Activated T-cell treated with anti-CD3 and anti-CD28 coated beads for 48 hours (primary cell): ENCODE measurements at places on chromosomes 2 and 18.
A peak's percentile ranks its signal among the peaks of the same experiment; 100 is the strongest.

GRCh38 chr2:111666160-111666559, 217.8 kb downstream of the ANAPC1 start:
- DNase-seq = no peak

DNA sequence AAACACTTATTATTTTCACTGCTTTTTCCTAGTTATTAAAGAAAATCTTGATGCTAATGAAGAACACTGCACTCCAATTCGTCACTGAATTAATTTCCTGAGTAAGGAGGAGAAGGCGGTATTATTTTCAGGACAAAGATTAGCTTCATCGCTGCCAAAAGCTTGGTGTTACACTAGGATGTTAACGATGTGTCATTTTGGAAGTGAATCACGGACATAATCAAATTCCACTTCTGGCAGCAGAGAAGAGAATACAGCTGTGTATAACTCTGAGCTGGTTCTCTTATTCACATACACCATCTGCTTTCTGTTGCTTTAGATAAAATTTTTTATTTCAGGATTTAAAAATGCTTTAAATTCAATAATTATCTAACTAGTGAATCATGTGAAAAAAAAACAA, 74.1 kb downstream of the SCG2 start:
- DNase-seq = no peak

GRCh38 chr2:189409647-189410046, 31.6 kb upstream of the WDR75 start:
- no peak for DNase-seq

DNA sequence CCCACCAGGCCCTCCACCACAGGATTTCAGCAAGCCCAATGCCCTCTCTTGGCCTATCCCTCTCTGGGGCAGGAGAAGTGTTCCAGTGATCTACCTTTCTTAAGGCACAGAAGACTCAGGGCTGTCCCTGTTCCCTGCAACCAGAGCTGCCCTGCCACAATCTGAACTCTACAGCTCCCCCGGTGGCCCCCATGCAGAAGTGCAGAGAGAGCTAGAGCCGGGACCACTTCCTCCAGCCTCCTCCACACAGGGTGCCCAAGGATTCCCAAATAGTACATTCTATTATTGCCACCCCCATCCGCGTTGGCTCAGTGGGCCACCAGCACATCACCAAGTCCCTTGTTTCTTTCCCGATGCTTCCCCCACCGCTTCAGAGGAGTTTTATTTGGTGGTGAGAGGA, 114.8 kb upstream of the PTPRM start:
- DNase-seq = no peak

GRCh38 chr2:101892377-101892776, 99.4 kb upstream of the IL1R2 start:
- no peak for DNase-seq

- no peak for DNase-seq
These were observed 24.0 kb upstream of the SULT1C3 start for GRCh38 chr2:108215794-108216211.

DNA sequence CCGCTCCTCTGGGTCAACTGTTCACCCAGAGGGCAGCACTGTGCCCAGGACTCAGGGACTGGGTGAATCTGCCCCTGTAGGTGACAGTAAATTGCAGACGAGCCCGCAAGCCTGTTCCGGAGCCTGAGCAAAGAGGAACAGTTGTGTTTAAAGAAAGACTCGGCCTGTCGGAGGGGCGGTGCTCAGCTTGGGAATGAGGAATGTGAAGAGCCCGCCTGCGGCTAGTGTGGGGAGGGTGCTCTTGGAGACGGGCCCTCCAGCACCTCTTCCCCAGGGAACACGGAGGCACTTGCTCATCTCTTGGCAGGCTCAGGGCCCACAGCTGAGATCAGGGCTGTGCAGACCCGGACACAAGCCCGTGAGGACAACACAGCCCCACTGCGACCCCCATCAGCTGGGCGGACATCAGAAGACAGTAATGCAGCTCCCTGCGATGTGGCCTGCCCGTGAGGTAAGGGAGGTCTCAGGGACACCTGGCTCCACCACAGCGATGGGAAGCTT, 299.0 kb downstream of the NDUFA10 start:
- no peak for DNase-seq

DNA sequence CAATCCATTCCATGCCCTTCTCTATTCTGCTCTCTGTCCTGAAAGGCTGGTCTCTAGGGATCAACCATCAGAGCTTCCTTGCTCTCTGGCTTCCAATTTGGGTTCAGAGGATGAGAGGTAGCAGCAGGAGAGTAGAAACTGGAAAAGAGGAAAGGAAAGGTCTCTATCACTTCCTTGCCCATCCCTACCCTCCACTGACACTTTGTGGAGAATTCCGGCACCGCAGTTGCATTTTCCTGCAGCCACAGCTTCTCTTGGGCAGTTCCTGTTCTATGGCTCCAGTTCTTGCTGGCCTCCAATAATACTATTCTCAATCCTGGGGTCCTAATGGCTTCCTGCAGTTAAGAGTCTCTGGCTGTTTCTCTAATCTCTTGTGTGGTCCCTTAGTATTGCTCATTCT, 13.3 kb upstream of the IMPACT start:
- DNase-seq = no peak

DNA sequence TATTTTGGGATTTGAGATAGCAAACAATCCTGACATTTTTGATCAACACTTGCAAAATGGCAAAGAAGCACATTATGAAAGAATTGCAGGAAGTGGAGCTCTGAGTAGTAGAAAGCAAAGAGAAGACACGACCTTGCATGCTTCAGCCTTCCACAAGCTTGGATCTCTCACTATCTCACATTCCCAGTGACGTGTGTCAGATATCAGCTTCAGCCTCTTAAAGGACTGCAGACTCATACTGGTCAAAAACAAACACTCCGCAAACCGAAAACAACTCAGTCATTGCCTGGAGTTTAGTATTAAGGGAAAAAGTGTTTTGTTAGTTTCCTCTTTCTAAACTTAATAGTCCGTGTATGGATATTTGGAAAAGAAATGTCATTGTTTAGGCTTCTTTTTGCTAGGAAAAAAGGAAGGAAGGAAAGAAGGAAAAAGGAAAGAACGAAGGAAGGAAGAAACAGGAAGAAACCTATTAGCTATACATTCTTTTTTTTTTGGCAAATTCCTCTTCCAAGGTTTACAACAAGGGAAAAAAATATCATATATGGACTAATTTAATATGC, 32.6 kb upstream of the SLC40A1 start:
- DNase-seq = no peak

DNA sequence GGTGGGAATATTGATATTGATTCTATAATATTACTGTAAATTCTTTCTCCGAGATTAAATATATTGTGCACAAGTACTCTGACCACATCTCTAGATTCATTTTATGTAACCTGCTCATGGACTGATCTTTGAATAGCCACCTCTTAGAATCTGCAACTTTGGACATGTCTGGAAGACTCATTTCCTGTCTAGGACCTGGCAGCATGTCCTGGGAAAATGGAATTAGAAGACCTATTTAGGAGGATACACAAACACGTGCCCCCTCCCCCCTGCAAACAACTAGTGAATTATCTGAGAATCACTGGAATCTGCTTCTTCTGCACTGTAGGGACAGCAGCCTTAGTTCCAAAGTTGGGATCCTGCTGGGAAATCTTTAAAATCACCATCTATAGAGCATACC, 94.1 kb downstream of the UBE2E3 start:
- no peak for DNase-seq

- DNase-seq = no peak
These were observed 17.2 kb upstream of the ATG16L1 start for GRCh38 chr2:233234264-233234663.

GRCh38 chr2:183070942-183071844, 7.4 kb upstream of the DUSP19 start:
- no peak for DNase-seq

- DNase-seq = no peak
These were observed 41.1 kb downstream of the CDC42EP3 start for GRCh38 chr2:37630301-37630700.

- no peak for DNase-seq
These were observed 77.6 kb downstream of the AP1S3 start for GRCh38 chr2:223759569-223760430.

DNA sequence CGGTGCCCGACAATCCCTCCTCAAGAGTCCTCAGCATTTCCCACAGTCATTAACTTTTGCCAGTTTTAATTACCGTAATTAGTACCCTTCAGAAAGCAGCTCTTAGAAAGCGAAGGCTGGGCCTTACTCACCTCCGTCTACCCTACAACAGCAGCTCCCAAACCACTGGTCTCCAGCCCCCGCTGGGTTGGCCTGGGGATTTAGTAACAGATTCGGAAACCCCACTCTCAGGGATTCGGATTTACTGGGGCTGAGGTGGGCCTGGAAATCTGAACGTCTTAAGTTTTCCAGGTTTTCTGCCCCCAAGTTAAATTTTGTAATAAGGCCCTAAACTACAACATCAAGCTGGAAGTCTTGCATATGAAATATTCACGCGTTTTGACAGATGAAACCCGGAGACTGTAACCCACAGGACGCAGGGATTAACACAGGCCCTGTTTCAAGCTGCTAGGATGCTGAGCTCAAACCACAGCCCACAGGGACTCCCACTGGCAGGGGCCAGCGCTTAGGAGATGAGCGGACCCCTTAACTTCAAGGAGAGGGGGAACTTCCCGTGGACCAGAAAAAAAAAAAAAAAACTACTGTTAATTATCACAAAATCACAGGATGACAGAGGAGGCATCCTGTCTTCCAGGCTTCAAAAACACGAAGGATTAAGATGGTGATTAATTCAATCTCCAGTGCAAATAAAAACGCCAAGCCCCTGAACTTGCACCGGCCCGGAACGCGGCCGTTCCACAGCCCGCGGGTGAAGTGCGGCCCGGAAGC, 985 bp downstream of the ILKAP start:
- peak; percentile 10 for DNase-seq

GRCh38 chr2:213251618-213252017, 32.6 kb upstream of the SPAG16 start:
- DNase-seq = no peak

DNA sequence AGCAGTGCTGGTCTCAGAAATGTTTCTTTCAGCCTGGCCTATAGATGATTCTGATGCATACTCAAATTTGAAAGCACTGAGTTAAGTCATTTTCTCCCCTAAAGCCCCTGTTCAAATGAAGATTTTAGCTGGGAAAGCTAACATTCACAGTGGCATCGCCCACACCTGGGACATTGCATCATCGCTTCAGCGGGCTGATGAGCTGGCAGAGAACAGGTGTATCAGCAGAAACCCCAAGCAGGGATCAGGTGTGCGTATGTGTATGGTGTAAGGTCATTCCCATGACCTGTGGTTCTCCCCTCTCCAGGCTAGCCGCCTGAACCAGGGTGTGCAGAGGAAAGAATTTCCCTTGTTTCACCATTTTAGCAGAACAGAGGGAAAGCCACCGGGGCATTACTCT, 56.3 kb downstream of the EPAS1 start:
- DNase-seq = no peak

GRCh38 chr2:110941226-110941625, 179.5 kb upstream of the BCL2L11 start:
- no peak for DNase-seq

DNA sequence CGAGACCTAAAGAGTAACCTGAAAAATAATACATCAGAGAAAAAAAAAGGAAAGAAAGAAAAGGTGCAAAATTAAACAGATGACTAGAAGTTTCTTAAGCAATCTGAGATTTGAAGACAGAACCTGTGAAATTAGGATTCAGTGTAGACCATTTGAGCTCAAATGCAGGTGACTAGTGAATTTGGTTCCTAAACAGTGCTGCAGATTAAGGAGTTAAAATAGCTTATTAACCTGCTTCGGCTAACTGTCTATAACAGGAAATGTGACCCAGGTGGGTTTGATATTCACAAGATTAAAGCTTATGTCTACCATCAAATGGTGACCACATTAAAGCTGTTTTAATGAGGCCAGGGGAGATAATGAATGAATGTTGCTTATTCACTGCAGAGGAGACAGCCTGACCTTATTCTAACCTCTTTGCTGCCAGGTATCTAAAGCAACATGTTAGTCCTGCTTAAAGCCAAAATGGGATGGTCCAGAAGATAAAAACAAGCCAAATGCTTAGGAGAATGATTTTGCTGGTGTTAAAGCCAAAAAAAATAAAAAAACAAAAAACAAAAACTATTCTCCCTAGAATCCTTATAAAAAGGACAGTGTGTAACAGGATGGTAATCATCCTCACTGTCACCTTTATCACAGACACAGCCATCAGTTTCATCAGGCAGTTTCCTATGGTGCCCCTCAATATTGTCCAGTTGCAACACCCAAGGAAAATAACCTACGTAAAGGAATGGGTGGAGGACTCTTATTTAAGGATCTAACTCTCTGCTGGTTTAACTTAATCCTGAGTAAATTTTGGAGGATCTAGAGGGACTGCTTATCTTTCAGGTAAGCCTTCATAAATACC, 769.0 kb upstream of the ZEB2 start:
- no peak for DNase-seq

GRCh38 chr2:139798391-139798790, 1018.2 kb upstream of the NXPH2 start:
- DNase-seq = no peak

DNA sequence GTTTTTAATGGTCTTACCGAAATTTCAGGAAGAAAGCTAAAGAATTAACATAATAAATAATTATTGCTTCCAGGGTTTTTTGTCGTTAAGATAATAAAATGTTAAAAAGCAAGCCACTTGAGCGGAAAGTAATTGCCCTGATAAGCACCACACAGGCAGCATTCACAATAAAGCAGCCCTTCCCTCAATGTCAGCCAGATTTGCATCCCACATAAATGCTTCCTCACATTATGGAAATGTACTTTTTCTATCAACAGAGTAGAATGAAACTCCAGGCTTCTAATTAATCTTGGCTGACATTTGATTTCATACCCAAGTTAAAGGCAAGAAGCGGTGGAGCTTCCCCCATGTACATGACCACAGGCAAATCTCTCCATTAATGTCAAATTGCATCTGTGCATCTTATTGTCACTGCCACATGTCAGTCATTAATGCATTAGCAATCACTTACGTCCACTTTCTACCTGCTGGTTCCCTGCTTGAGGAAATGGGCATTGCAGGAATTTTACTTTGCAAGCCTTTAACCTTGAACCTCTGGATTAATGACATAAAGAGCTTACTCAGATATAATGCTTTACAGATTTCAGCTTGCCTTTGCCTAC, 26.2 kb downstream of the PTPRM start:
- DNase-seq = no peak

DNA sequence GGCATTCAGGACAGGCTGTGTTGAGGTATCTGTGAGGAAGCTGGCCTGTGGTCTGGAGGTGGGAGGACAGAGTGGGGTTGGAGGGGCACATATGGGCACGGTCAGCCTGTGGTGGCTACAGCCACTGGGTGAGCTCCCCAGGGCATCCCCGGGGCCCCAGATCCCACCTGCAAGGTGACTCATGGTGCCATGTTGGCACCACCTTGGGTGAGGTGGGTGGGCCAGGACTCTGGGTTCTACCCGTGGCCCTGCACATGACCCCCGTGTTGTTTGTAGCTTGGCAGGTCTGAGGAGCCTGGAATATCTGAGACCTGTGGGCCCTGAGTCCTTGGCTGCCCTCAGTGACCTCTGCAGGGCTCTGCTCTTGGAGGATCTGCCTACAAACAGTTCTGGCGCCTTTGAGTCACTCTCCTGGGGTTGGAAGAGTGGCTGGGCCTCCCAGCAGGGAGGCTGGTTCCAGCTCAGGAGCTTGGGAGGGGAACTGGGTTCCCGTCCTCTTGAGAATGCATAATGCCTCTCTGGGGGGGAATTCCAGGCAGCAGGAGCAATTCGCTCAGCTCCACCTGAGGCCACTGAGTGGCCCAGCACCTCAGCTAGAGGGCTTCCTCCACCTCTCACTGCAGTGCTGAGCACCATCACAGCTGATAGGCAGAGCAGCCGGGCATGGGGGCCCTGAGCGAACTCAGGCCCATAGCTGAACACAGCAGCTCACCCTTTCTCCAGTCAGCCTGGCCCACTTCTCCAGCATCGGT, 105.1 kb downstream of the DYSF start:
- DNase-seq = no peak
